Activated T-helper 9 cell treated with anti-CD3 and anti-CD28 coated beads, Interleukin-2, amount 50 U/mL, for 16 hours (primary cell): ENCODE measurements at places on chromosomes 2 and 18.

DNA sequence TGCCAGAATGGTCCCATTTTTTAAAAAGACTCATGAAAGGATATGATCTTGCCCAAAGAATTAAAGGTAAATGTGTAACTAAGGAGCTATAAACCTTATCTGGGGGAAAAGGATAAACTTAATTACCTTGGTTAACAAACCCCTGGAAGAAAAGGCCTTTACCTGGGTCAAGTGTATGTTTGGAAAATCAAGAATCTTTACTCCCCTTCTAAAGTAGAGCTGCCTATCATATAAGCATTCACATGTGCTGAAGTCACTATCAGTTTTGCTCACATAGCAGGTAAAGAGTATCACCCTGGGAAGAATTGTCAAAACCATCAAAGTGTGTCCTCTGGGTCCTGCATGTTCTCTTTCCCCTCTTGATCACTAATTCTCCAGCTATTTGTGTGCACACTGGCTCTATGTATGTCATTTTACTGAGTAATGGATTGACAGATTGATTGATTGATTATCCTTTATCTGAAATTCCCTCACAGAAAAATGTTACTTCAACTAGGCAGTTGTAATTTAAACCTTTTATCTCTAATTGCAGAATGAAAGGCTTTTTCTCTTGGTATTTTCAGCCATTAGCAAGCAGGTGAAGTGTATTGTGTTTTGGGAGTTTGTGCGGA is 199.4 kb downstream of the NOL4 start:
- DNase-seq, result no peak

DNA sequence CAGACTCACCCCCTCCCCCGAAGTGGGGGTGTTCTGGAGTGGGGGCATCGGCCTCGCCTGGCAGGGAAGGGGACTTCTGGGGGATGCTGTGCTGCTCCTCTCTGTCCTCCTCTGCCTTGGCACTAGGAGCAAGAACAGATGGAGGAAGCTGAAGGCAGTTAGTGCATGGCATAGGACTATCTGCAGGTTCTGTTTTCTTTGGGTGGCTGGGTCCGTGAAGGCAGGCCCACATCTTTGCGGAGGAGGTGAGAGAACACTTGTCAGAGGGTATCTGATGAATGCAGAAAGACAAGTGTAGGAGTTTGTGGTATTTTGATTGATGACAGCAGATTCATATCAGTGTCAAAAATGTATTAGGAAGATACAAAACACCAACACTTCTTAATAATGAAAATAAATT is 411.4 kb downstream of the TSN start:
- DNase-seq, result no peak

- DNase-seq, result no peak
Observed at GRCh38 chr18:33316146-33316587, 124.4 kb downstream of the CCDC178 start.

DNA sequence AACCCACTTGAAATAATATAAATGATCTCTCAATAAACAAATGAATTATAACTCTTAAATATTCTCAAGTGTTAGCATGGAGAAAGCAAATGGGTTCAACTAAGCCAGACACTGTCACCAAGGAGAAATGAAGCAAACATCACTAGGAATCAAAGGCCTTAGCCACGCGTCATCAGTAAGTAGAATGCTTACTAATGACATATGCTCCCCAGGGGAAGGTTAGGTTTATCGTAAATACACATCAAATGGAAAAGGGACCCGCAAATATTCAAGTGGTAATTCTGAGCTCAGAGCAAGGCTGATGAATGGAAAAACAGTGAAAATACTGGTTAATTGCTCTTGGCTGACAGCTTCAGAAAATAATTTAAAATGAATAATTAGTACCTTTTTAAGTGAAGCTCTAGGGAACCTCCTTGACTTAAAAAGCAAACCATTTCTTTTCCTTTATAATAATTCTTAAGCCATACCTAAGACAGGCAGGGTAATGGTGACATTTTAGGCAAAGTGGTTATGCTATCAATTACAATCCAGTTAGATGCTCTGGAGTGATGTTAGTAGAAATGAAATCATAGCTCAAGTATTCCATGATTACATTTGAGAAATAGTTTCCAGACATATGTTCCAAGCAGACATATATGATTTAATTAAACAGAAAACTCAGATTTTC is 101.5 kb downstream of the ALPK2 start:
- no peak for DNase-seq
